ENCODE measurements at places on chromosomes 3 and 15.

- DNase-seq, result no peak
These were observed 57.5 kb downstream of the CADPS start for GRCh38 chr3:62817678-62818077.

DNA sequence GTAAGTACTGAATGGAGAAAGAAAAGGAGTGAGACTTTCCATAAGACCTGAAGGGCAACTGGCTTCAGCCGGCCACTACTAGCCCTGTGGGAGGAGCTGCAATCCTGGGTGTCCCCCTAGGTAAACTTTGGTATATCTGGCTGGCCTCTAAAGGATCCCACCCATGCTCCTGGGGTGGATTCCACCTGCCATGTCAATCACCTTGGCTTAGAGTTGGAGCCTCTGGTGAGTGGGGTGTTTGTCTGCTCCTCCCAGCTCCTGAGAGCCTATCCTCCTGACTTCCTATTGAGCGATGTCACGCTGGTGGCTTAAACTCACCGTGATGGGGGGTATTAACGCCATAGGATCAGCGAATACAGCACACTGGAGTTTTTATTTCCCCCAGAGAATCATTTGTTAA is 2.6 kb downstream of the SPTBN5 start:
- DNase-seq, result no peak

GRCh38 chr15:80199366-80199765 is 46.6 kb downstream of the FAH start:
- no peak for DNase-seq

GRCh38 chr15:66092053-66093016 is 161.2 kb downstream of the MEGF11 start:
- no peak for DNase-seq

GRCh38 chr3:37556789-37557301 is 304.8 kb upstream of the CTDSPL start:
- no peak for DNase-seq

GRCh38 chr15:101684384-101684783 is 32.2 kb upstream of the TM2D3 start:
- DNase-seq, result no peak

DNA sequence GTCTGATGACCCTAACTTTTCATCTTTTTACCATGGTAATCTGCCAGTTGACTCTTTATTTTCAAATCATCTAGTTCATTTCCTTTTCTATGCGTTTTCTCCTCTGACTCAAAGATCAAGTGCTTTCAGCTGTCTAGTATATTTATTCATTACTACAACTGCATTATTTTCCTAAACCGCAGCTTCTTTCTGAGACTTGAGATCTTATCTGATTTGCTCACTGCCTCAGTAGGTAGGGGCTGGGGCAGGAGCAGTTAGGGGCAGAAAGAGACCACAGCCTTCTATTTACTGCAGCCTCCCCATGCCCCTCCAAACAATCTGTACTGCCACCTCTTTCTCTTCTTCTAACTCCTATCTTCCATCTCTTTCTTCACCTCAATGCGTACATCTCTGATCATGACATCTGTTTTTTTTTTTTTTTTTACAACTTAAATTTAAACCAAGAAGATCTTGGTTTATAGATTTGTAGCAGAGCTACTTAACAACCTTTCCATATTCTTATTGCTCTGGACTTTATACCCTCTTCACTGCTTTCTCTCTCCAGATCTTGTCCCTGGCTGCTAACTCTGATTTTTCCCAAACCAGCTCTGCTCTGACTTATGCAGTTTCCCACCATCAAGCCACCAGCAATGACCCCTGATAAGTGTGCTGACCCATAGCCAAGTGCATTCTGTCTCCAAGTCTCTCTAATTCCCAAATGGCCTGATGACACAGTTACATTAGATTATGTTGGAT is 52.2 kb downstream of the MOBP start:
- DNase-seq, result no peak

- peak; percentile 82 for DNase-seq
These were observed 32.9 kb downstream of the B3GNT5 start for GRCh38 chr3:183285828-183286457.
